ENCODE measurements at places on chromosomes 2 and 18. TPM values are rescaled to one million over a fixed set of nuclear protein-coding genes. Genes with fewer than 3 reads are reported as not detected.

- DNase-seq, result no peak
These were observed 60.0 kb downstream of the LIPG start for GRCh38 chr18:49621717-49622351.

DNA sequence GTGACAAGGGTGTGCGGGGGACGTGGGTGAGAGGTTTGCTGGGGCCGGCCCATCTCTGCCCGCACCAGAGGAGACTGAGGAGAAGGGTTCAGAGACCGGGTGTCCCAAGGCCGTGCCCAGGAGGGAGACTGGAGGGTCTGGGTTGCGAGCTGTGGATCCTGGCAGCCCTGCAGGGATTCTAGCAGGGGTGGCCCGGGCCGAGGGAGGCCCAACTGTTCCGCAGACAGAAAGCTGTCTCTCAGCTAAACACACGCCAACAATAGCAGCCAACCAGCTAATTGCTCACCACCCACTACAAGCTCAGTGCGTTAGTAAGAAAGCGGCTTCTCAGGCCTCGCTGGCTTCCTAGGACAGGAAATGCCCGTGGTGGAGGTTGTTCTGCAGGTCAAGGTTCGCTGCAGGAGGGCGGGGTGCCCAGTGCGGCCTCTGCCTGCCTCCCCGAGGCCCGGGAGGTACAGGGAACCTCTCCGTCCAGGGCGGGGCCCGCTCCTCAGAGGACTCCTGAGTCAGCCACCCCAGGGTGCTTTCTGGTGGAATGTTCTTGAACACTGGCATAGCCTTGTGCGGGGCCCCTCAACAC is 282.0 kb upstream of the PXDN start:
- DNase-seq, result no peak

STPG4 gene
- total RNA-seq, result not detected

RAB17 gene
- 2.0 TPM for total RNA-seq

GRCh38 chr2:195934484-195934883 is 134.2 kb downstream of the DNAH7 start:
- no peak for DNase-seq

All from esophagus muscularis mucosa (tissue), 4 donors.